ENCODE measurements at places on chromosomes 4 and X. TPM values are rescaled to one million over a fixed set of nuclear protein-coding genes. Genes with fewer than 3 reads are reported as not detected.

- DNase-seq, result peak; percentile 46
Measured at GRCh38 chr4:74397748-74398426, 32.9 kb downstream of the EREG start.

DNA sequence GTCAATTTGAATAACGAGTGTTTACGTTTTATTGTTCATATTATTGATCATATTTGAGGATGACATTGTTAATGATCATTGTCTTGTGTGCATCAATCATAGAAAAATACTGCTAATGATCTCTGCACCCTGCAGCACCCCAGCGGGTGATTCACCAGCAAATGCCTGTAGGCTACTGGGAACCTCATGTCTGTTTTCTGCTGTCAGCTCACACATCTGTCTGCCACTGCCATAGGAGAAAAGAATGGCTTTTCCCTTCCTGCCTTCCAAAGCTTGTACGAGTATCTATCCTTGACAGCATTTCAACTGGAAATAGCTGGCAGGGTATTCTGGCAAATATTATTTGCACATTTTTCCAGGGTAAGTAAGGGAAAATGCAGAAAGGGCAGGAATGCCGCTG lies 272.1 kb upstream of the TRAM1L1 start:
- peak; percentile 49 for DNase-seq

DNA sequence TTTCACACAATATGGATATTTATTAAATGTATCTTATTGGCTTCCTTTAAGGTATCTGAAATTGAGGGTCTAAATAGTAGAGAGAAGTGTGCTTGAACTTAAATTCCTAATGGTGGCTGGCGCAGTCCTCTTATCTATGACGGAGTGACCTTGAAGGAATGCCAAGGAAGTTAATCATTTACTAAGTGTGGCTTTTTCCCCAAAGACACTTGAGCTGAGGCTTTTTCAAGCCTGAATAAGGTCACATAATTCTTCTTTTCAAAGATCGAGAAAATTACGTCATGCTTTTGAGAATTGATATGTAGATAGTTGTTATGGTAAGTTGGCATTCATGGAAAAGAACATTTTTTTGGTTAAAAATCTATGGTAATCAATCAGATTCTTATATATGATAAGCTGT lies 11.7 kb upstream of the PRPS2 start:
- DNase-seq, result peak; percentile 13

GRCh38 chr4:173504181-173504503 lies 25.9 kb downstream of the HAND2 start:
- DNase-seq, result no peak

Gene PLK4
- total RNA-seq, result 32.5 TPM

Gene TKTL1
- not detected for total RNA-seq

All from RPMI7951 (cell line).